ENCODE measurements at places on chromosomes 2 and 18. TPM values are rescaled to one million over a fixed set of nuclear protein-coding genes. Genes with fewer than 3 reads are reported as not detected.

DNA sequence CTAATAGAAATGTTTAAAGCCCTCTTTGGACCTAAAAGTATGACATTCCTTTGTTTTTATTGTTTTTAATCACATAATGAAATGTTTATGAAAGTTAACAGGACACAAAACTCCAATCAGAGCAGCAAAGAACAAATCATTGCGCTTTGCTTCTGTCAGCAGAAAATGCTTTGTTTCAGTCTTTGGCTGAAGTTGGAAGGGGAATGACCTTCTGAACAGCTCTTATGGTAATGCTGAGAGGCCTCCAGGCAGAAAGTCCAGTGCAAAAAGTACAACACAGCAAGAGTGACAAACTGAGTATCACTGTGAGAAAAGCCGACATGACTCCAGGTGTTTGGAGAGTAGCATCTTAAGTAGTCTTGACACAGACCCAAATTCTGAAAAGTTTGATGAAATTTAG lies 147.7 kb upstream of the SP5 start:
- no peak for DNase-seq

- no peak for DNase-seq
These were observed 13.3 kb upstream of the RPL31 start for GRCh38 chr2:100988630-100989417.

Gene SPDYA
- 1.8 TPM for total RNA-seq

Gene GALNT3
- total RNA-seq, result 49.7 TPM

DNA sequence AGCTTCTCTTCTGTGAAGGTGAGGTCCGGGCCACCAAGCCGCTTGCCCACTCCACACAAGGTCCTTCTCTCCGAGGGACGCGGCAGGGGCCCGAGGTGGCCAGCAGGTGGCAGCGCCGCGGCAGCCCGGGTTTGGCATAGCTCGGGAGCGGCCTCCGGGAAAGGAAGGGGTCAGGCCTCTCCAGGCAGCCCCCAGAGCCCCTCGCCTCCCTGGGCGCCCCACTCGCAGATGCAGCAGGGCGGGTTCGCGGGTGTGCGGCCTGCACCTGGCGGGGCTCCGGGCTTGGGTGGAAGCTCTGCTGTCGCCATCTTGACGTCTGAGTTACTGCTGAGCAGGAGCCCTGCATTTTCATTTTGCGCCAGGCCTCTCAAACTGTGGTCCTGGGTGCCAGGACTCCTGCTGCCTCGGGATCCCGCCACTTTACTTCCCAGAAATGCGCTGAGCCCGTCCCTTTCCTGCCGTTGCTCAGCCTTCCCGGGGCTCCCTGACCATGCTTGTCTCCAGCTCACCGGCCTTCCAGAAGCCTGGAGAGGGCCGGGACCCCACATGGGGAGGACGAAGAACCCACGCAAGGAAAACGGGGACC lies 18.6 kb upstream of the NCL start:
- peak; percentile 78 for DNase-seq

- DNase-seq, result no peak
These were observed 1281.7 kb upstream of the CELF4 start for GRCh38 chr18:38847326-38847725.

Gene MAPK4
- total RNA-seq, result 8.6 TPM

DNA sequence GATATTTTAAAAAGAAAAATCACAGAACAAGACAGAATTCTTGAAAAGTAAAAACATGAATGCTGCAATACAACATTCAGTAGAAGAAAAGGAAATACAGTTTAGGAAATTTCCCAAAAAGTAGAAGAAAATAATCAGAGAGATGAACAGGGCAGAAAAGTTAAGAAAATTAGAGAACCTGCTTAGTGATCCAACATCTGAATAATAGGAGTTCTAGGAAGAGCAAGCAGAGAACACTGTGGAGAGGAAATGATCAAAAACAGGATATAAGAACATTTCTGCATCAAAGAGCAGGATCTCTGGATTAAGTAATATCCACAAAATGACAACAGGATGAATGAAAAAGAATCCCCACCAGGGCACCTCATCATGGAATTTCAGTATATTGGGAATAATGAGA lies 8.8 kb upstream of the FHOD3 start:
- no peak for DNase-seq

All from transverse colon (tissue), 4 donors.